ENCODE measurements at places on chromosomes 11 and 22. TPM values are rescaled to one million over a fixed set of nuclear protein-coding genes. Genes with fewer than 3 reads are reported as not detected.

DNA sequence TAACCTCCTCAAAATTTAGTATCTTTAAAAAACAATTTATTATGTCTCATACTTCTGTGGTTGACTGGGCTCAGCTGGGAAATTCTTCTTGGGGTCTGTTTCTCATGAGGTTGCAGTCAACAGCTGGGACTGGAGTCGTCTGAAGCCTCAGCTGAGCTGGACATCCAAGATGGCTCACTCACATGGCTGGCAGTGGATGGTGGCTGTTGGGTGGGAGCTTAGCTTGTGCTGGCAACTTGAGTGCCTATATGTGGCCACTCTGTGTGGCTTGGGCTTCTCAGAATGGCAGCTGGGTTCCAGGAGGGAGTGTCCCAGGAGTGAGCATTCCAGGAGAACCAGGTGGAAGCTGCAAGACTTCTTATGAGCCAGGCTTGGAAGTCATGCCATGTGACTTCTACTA is 13.2 kb downstream of the THY1 start:
- DNase-seq, result no peak

- DNase-seq, result peak; percentile 90
These were observed 26.4 kb downstream of the LRFN4 start for GRCh38 chr11:66883016-66883965.

UPK3A gene
- not detected for total RNA-seq

PLEKHA7 gene
- total RNA-seq, result 15.5 TPM

- DNase-seq, result no peak
These were observed 60.6 kb downstream of the DGCR2 start for GRCh38 chr22:19061471-19062138.

- no peak for DNase-seq
These were observed 27.0 kb downstream of the SGSM3 start for GRCh38 chr22:40397396-40397795.

GRCh38 chr11:128796270-128796669 is 70.8 kb downstream of the KCNJ1 start:
- peak; percentile 76 for DNase-seq

DNA sequence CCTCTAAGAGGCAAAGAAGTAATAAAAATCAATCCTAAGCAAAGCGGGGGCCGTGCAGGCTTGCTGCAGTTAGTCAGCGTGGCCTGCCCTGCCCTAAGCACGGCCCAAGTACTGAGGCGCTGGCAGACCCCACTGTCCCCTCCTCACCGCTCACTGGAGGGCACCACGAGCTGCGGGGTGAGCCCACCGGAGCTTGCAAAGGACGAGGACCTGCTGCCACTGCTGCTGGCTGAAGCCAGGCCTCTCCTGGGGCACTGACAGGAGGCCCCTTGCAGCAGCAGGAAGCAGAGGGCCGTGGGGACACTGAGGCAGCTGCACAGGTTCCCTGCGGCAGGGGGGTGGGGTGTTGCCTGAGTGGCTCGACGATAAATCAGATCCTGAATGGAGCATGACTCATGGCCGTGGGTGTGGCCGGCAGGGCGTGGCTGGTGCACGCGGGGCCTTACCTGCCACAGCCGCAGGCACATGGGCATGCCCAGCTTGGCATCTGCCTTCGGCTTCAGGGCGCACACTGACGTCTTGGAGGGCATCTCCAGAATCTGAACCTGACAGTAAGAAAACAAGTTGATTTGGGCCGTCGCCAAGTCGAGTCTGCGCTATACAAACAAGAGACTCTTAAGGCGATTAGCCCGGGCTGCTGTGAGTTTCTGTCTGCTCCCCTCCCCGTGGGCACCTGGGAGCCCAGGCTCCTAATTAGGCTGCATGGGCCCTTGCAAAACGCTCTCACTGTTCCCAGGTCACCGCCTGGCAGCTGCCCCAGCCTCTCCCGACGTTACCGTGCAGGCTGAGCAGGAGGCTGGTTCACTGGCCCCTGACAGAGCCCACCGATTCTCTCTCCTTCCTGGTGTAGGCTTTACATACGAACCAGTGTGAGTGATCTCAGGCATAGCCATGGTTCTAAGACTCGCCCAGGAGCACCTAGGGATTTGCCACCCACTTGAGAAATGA is 45.9 kb downstream of the TBX1 start:
- peak; percentile 21 for DNase-seq

- DNase-seq, result peak; percentile 80
These were observed 4.5 kb upstream of the BCL9L start for GRCh38 chr11:118930094-118930712.

GPR83 gene
- not detected for total RNA-seq

DNA sequence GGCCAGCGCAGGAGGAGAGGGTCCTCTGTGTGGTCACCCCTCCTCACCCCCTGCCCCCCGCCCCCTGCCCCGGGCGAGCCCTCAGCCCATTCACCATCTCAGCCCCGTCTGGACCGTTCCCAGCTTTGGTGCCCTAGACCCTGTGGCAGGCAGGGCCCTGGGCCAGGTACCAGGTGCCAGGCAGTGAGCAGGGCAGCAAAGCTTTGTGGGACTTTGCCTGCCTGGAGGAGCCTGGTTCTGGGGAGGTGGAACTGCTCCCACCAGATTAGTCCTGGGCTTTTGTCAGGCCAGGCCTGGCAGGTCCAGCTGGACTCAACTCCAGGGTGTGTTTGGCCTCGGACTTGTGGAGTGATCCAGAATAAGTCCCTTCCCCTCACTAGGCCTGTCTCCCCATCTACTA is 13.7 kb upstream of the MYRF start:
- no peak for DNase-seq

GRCh38 chr22:46547179-46547882 is 9.9 kb upstream of the CELSR1 start:
- DNase-seq, result peak; percentile 87

DNA sequence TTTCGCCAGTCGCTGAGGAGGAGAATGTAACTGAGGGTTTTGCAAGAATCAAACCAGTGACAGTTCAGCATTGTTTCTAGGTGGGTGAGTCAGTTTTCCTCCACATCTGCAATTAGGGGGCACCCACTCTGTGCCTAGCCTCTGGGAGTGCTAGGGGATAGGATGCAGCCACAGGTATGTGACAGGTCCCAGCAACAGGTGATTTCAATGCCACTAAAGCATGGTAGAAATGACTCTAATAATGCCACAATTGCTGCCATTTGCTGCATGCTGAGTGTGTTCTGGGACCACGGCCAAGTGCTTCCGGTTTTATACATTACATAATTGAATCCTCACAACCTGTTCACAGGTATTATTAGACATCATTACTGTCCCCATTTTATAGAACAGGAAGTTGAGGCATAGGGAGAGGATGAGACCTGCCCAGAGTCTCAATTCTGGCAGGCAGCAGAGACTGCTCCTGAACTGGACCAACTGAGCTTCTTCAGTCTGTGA is 556 bp downstream of the CRYBB2 start:
- DNase-seq, result no peak

MAP6 gene
- 0.32 TPM for total RNA-seq

DNA sequence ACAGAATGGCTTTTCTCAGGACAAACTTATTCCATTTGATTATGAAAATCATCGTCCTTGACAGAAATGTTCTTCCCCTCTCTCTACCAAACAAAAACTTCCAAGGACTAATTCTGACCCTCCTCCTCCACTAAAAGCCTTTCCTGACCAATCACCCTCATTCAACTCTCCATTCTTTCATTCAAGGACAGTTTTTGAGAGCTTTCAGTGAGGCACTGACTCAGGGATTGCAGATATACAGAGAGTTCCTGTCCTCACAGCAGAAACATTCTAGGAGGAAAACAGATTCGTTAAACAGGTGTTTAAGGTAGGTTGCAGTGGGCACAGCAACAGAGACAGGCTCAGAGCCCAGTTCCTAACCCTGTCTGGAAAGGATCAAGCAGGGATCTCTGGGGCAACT is 41.5 kb downstream of the OR4D9 start:
- no peak for DNase-seq

PNPLA5 gene
- 0.05 TPM for total RNA-seq

- peak; percentile 11 for DNase-seq
These were observed 1.2 kb upstream of the TRIM3 start for GRCh38 chr11:6474806-6475500.

DNA sequence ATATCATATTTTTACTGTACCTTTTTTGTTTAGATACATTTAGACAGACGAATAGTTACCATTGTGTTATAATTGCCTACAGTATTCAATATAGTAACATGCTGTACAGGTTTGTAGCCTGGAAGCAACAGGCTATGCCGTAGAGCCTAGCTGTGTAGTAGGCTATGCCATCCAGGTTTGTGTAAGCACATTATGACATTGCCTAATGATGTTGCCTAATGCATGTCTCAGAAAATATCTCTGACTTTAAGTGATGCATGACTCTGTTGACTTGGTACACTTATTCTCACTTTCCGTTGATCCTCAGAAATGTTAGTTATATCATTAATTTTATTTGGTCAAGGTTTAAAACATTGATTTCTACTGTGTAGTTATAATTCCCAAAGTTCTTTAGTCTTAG is 39.9 kb downstream of the OR2AT4 start:
- no peak for DNase-seq

DNA sequence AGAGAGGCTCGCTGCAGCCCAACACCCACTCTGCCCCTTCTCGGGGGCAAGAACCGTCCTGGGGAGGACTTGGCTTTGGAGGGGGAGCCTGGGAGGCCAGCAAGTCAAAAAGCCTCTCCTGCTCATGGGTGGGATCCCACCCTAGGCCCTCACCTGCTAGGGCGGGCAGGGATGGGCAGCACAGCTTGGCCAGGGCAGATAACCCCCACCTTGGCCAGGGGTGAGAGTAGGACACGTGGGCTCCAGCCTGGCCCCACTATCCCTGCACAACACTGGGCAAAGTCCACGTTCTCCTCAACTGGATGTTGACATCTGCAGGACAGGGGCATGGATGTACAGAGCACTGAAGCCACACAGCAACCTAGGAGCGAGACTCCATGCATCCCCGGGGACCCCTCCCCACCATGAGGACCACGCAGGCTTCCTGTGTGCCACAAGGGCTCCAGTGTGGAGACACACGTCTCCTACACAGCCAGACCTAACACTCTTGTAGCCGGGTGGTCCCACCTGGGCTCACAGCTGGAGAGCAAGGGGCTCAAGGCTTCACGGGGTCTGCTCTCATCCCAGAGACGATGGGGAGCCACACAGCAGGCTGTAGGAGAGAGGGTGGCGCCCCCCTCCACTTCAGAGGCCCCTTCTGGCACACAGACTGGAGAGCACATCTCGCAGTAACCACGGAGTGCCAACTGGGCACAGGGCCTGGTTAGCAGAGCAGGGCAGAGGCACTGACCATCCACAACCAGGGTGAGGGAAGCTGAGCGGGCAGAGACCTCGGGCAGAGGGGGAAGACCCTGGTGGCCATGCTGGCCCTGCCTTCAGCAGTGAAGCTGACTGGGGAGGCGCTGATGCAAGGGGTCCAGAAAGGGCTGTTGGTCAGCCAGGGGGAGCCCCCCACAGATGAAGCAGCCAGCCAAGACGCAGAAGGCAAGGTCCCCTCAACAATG is 171.1 kb downstream of the CRYBB2 start:
- DNase-seq, result no peak

VWA5A gene
- 4.3 TPM for total RNA-seq

DNA sequence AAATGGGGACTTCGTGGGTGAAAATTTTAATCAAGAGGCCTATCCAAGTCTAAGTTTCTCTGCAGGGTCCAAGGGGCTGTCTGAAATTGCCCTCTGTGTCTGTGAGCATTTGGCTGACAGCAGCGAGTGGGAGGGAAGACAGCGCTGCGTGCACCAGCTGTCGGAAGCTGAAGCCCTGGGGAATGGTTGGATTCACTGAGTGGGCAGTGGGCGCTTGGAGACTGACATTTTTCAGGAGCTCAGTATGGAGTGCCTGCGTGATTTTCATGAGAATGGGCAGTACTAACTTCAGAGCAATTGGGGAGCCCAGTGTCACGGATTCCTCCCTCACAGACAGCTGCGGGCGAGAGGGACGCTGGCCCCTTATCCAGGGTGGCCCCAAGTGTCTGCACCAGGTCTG is 388.8 kb upstream of the B3GAT1 start:
- DNase-seq, result no peak

DNA sequence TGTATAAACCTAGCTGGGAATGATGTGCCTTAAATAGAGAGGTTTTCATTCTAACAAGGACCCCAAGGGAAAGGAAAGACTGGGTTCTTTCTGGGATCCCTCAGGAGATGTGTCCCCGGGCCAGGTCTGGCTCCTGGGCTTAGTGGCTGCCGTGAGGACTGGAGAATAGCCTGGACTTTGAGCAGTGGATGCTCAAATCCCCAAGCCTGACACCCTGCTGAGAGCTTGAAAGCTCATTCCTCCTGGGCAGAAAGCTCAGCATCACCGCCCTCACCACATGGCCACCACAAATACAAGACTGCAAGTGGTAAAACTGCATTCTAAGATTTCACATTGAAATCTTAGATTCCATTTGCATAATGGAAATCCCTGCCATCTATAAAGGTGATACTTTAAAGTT is 79.4 kb upstream of the NARS2 start:
- DNase-seq, result no peak

- peak; percentile 18 for DNase-seq
These were observed 339.7 kb downstream of the BRD1 start for GRCh38 chr22:49487950-49488349.

DNA sequence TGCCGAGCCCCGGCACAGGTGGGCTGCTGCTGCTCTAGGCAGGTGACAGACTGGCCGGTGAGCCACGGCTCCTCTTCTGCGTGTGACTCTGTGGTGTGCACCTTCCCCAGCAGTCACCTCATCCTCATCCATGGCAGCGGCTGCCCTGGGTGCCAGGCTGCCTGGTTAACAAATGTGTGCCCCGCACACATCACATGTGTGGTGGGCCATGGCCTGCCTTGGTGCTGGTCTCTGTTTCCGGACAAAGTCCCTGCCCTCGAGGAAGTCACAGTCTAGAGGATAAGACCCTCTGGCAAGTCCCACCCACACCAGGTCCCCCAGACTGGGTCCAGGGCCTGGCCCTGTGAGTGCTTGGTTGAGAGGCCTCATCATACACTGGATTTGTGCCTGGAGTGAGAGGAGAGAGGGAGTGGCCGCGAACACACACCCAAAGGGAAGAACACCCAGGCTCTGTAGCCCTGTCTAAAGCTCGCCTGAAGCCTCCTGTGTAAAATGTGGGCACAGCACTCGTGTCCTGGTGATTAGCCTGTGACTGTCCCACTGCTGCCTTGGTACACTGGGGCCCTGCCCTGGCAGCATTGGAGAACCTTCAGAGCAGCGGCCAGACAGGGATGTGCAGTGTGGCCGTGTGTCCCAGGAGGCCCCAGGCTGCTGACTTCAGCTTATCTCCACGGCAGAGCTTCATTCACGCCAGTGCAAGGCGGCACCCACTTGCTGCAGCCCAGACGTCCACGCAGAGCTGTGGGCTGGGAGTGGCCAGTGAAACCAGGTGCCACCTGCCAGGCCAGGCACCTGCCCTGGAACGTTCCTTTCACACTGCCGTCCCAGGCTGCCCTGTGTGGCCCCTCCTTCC is 269.9 kb downstream of the TBC1D22A start:
- no peak for DNase-seq

ANO1 gene
- total RNA-seq, result not detected

SAAL1 gene
- total RNA-seq, result 35.6 TPM

DNA sequence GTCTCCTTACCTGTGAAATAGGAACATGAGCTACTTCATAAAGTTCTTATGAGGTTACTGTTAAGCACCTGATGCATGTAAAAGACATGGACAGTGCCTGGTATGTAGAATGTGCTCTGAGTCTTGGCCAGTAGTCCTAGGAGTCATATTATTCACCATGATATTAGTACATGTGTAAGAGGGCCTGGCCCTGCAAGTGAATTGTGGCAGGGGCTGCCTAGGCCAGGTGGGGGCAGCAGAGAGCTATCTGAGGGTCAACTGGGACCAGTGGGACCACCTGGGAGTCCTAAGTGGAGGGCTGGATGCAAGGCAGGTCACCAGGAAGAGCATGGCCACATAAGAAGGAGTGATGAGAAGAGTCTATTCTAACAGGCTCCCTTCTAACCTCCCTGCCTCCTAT is 529.5 kb downstream of the SOX6 start:
- DNase-seq, result no peak

- DNase-seq, result peak; percentile 77
These were observed 116.6 kb upstream of the GRK3 start for GRCh38 chr22:25447686-25448434.
